ENCODE measurements at places on chromosomes 13 and 19.

DNA sequence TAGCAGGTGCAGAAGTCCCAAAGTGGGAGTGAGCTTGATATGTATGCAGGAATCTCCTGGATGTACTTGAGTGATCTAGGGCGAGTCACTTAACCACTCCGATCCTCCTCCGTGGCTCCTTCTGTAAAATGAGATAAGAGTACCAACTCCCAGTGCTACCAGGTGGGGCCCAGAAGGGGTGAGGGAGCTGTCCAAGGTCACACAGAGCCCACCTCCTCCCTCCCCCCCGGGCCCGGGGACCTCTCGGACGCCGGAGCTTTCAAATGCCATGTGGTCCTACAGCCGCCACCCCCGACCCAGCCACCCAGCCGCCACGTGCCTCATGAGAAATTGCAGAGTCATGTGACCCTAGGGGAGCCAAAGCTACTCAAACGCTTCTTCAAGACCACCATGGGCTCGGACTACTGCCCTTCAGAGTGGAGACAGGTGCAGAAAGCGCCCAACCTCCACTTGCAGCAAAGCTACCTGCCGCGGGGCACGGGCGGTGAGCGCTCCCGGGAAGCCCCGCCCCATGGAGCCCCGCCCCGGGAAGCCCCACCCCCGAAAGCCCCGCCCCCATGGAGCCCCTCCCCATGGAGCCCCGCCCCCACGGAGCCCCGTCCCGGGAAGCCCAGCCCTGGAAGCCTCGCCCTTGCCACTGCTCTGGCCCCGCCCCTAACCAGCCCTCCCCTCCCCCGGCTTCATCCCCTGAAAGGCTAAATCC is 10.1 kb upstream of the ZNF358 start:
- DNase-seq, result peak; percentile 24

GRCh38 chr19:44806291-44806690 is 2.6 kb upstream of the BCAM start:
- DNase-seq, result no peak

- DNase-seq, result no peak
Observed at GRCh38 chr19:6534451-6535093, 3.7 kb downstream of the TNFSF9 start.

DNA sequence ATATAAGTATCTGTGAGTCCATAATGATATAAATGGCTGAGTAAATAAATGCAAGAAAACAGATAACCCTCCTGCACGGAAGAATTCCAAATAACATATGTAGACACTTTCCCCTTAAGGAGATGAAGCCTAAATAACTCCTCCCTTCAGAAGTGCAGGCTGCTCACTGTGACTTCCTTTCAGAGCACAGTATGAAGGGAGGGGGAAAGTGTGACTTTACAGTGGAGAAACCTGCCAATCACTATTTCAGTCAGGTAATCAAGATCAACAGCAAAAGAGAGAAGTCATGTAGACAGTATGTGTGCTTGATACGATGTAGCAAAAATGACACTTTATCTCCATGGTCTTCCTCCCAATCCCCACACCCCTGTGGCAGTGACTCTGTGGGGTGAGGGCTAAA is 7.1 kb downstream of the GGACT start:
- no peak for DNase-seq

- no peak for DNase-seq
Observed at GRCh38 chr13:44267980-44268379, 105.6 kb upstream of the SERP2 start.

- DNase-seq, result no peak
Observed at GRCh38 chr13:102316732-102317131, 85.1 kb downstream of the FGF14 start.

GRCh38 chr19:46298479-46299003 is 1.7 kb downstream of the HIF3A start:
- no peak for DNase-seq

Data from naive thymus-derived CD8-positive, alpha-beta T cell (primary cell).